ENCODE measurements at places on chromosomes 2 and 18.

DNA sequence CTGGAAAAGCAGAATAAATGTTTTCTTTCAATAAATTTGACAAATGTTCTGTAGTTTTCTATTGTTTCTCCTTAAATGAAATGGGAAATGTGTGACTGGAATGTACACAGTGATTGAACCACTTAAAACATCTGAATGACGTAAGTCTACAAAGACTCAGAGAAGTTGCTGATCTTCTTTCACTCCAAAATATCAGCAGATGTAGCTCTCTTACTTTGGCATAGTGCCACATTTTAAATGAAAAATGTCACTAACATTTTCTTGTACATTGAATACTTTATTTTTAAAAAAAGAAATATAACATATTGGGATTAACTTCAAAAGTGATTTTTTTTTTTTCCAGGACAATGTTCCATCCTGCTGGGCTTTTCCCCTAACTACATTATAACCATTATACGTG is 565.6 kb downstream of the TMEM182 start:
- no peak for DNase-seq

DNA sequence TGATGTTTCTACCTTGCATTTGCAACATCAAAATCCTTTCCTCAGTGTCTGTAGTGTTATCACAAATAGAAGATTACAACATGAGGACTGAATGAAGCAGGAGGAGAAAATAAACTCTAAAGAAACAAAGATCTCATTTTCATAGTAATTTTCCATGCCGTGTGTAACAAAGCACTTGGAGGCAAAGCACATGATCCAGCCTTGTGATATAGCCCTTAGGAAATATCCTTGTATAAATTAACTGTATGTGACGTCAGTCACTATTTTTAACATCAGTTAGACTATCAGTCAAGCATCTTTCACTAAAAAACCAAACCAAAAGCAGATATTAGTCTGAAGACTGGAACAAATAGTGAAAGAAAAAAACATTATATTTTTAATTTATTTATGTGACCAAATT is 492.1 kb upstream of the CNTNAP5 start:
- DNase-seq: no peak

DNA sequence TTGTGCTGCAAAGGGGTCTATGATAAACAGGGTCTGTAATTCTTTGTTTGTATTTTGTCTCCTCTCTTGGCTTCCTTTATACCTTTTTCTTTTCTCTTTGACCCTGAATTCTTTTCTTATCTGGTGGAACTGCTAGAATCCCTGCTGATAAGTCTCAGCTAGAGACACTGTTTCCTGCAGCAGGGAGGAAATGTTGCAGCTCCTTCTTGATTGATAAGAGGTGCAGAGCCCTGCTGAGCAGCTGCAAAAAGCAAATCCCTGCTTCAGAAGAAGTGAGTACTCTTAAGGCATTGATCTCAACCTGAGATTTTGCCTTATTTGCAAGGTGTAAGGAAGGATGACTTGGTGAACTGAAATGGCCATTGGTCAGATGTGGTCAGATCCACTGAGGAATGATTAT is 167.8 kb downstream of the NUP35 start:
- no peak for DNase-seq

- DNase-seq: no peak
Observed at GRCh38 chr2:224360801-224361251, 41.1 kb downstream of the FAM124B start.

GRCh38 chr2:149489452-149489851 is 98.1 kb downstream of the MMADHC start:
- DNase-seq: no peak

DNA sequence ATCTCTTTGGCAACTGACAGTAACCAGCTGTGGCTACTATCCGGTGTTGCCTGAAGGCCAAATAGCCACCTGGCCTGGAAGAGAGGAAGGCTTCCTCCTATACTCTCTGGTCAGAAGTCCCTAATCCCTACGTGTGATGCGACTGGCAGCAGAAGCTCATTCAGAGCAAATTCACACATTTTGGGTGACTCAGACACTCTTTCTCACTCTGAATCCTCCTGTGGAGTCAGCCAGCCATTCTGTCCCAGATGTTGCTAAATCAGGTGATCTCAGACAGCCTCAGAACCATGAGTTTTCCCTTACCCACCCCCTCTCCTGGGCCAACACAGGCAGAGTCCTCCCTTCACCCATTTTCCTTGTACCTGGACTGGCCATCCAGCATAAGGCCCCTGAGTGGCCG is 34.7 kb downstream of the CFAP53 start:
- DNase-seq: no peak

GRCh38 chr2:28687171-28687570 is 64.5 kb upstream of the PPP1CB start:
- DNase-seq: no peak

GRCh38 chr2:97911206-97911921 is 84.4 kb downstream of the TMEM131 start:
- no peak for DNase-seq

DNA sequence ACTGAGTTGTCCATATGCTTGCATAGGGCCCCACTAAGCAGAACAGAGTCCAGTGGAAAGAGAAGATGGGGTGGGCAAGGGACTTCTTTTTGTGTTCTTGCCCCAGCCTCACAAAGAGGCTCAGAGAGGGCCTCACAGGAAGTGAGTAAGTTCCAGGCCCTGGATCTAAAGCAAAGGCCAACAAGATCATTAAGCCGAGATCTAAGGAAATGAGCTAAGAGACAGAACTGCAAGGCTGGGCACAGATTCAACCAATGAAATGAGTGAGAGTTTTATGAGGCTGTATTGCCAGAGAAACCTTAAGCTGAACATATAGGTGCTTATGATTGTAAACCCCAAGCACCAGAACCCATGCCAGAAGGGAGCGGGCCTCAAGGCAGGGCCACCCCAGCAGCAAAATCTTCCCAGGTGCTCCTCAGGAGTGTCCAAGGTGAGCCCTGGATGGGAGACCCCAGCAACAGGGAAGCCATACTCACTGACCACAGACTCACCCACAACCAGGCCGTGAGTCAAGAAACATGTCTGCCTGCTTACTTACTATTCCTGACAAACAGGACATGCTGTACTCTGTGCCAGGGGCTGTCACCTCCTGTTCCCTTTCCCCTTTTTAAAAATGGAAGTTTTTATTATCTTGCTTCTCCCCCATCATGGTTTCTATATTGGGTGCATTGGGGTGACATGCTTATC is 40.2 kb downstream of the SLC14A1 start:
- no peak for DNase-seq

DNA sequence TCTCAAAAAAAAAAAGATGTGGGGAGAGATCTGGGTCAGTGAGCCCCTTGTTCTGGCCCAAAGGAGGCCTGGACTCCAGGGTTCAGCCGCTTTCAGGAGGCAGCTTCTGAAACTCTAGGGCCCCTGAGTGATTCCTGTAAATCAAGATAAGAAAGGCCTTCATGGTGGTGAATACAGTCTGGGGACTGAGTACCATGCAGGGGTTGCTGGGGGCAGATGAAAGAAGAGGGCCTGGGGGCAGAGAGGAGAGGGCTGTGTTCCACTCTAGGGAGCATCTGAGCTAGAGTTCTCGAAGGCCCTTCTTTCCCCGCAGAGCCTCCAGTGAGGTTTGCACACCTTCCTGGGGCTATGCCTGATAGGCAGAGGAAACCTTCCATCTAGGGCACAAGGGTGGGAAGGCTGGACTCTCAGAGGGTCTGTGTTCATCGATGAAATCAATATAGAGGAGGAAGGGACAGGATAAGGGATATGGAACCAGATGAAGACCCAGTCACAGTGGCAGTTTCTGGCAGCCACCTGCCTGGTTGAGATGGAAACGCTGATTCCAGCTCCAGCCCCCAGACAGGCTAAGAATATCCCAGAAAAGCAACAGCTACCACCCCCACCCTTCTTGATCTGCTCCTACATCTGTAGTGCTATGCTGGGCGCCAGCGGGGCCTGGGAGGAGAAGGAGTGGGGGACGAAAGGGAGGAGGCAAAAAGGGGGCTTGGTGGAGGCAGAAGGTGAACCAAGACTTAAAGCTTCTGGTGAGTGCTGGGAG is 4.7 kb upstream of the CDK5R2 start:
- no peak for DNase-seq
